Glutamatergic neuron (in vitro differentiated cells): ENCODE measurements at places on chromosomes 2 and 18. TPM values are rescaled to one million over a fixed set of nuclear protein-coding genes. Genes with fewer than 3 reads are reported as not detected.

DNA sequence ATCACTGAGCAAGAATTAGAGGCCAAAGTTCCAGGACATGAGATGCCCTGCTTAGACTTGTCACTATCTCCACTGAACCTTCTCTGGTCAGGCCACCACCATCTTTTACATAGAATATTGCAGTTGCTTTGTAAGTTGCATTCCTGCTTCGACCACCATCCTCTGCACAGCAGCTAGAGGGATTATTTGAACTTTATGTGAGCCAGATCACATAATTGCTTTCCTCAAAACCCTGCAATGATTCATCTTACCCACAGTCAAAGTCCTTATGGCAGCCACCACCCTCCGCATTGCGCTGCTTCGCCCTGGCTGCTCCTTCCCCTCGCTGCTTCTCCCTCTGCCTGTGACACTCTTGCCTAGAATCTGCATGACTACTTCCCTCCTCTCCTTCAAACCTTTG is 111.3 kb downstream of the EML6 start:
- no peak overlapping the region for H3K27ac ChIP-seq
- H3K4me3 ChIP-seq: no peak overlapping the region
- H3K4me1 ChIP-seq: no peaks in the 10 kb centered on the region
- H3K36me3 ChIP-seq: no peaks in the 10 kb centered on the region
- no peak for DNase-seq

DNA sequence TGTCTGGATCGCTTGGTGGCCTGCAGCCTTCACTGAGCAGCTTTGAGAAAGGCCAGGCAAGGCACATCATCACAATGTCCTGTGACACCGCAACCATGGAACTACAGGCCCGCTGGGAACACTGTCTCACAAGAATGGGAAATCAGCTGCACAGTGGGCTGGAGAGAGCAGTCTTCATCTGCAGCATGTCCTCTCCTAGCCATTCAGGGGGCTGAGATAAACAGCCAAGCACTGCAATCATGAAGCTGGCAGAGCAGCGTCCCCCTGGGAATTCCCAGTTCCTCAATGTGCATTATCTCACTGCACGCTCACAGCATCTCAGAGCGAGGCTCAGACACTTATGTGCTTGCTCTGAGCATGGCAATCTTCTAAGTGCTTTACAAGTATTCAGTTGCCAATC is 1.9 kb downstream of the CMPK2 start:
- H3K27ac ChIP-seq: no peak overlapping the region
- H3K36me3 ChIP-seq: peaks cover 15% of the 10 kb centered on the region
- H3K27me3 ChIP-seq: peaks cover 14% of the 10 kb centered on the region
- DNase-seq: peak; percentile 68

- H3K27me3 ChIP-seq: peaks cover 7% of the 10 kb centered on the region
- DNase-seq: no peak
- peak overlapping the region; percentile 96 for H3K27ac ChIP-seq
Observed at GRCh38 chr2:235666213-235666781, 172.5 kb downstream of the AGAP1 start.

- no peak overlapping the region for H3K27ac ChIP-seq
- peaks cover 14% of the 10 kb centered on the region for H3K27me3 ChIP-seq
- H3K4me1 ChIP-seq: peaks cover 2% of the 10 kb centered on the region
Observed at GRCh38 chr2:240986787-240987411, 11.5 kb upstream of the SNED1 start.

DNA sequence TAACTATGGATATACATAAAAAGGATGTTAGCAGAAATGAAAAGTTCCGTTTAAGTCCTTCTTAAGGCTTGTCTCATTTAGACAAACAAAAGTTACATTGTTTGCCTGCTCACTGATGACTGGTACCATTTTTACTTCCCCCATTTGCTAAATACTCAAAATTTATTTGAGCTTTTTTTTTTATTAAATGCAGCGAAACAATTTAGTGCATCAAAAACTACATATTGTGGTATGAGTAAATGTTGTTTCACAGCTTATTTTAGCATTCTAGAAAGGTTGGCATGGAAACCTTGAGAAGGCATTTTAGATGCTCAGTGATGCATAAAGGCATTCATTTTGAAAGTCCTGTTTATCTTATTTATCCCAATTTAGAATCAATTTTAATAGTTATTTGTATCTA is 100.0 kb downstream of the MAP2 start:
- no peaks in the 10 kb centered on the region for H3K36me3 ChIP-seq
- H3K4me1 ChIP-seq: peaks cover 24% of the 10 kb centered on the region
- H3K27ac ChIP-seq: no peak overlapping the region

Gene CRACDL
- 2.1 TPM for total RNA-seq
